Activated CD4-positive, alpha-beta T cell treated with anti-CD3 and anti-CD28 coated beads, Interleukin-2, amount 50 U/mL, for 48 hours (primary cell): ENCODE measurements at places on chromosomes 1 and 21.

DNA sequence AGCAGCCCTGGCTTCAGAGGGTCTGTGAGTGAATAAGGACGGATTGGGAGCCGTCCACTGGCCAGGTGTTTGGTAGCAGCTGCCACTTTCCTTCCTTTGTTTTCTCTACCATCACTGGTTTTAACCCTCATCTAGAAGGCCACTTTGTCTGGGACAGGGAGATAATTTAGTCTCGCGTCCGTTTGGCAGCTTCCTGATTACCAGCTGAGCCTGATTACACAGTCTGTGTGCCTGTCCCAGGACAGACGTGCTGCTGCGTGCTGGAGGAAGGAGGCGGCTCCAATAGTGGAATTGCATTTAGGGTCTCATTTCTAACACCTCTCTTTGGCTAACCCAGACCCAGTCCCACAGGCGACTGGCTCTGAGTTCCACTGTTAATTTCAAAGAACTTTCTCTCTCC lies 24.6 kb upstream of the CASQ2 start:
- no peak for DNase-seq

DNA sequence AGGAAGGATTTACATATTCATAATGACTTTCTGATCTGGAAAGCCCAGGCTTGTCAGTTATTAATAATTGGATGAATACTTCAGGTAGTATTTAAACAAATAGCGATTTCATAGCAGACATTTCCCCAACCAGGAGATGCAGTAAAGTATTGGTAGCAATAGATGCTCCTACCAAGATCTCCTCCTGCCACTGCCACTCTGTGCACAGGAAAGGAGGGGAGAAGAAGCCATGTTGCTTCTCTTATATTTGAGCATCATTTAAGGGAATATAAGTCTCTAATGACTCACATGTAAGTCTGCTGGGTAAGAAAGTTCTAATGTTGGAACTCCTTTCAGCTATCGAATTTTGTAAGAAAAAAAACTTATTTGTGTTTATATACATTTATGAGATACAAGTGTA lies 420 bp upstream of the IFI16 start:
- DNase-seq, result no peak

- no peak for DNase-seq
Measured at GRCh38 chr1:152501704-152502103, 8.9 kb upstream of the LCE5A start.

DNA sequence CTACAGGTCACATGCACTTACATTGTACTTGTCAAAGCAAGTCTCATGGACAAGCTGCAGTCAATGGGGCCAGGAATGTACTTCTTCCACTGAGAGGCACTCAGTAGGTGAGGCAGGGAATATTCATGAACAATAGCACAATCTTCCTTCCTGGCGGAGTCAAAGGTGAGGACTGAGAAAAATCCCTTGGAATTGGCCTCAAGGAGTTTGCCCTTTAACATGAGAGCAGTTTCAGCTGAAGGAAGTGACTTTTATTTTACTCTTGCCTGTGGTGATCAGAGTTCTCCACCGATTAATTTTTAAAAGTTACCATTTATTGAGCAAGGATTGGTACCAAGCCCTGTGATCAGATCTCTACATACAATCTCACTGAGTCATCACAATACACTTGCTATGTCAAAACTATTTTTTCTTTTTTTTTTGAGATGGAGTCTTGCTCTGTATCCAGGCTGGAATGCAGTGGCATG lies 11.2 kb upstream of the AK2 start:
- no peak for DNase-seq

DNA sequence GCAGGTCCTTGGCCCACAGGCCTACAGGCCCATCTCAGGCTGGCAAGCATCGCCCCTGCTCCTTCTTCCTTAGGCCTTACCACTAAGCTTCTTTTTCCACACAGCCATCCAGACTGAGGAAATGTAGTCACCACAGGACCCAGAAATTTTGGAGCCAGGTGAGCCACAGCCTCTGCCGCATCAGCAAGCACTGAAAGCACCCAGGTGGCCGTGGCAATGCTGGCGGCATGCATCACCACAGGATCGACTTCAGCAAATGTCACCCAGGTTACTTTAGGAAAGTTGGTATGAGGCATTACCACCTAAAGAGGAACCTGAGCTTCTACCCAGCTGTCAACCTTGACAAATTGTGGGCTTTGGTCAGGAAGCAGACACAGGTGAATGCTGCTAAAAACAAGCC lies 11.6 kb downstream of the PIGM start:
- no peak for DNase-seq

DNA sequence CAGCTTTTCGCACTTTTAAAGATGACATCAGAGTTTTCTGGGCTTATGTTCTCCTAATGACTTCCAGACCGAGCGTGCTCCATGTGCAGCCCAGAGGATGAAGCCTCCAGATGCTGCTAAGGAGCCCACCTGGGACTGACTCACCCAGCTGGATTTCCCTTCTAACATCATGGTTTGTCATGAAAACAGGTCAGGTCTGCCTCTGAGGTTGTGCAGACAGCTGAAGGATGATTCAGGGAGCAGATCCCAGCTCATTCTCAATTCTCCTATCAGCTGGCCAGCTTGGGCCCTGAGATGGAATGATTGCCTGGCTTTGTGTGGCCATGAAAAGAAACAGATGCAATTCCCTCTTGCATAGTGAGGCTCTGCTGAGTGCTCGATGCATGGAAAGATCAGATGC lies 123.9 kb upstream of the DUSP10 start:
- DNase-seq, result no peak

- DNase-seq, result no peak
Measured at GRCh38 chr1:161009602-161010211, 11.2 kb downstream of the F11R start.

GRCh38 chr1:116425987-116426386 lies 52.9 kb downstream of the ATP1A1 start:
- no peak for DNase-seq

DNA sequence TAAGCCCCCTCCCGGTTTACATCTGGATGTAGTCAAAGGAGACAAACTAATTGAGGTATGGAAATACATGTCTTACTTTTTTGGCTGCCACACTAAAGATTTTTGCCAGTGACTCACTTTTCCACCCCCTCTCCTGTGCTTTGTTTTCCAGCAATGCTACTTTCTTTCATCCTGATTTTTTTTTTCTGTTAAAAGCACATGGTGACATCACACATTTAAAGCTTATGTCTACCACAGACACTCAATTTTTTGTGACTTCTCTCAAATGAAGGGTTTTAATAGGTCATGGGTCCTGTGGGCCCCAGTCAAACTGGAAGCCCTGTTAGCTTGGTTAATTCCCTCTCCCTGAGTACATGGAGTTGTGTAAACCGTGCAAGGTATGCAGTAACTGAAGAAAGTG lies 2.2 kb downstream of the PPP1R8 start:
- no peak for DNase-seq

- DNase-seq, result no peak
Measured at GRCh38 chr1:14598498-14599182, at the start of gene KAZN. TSS of gene KAZN (plus strand) at chr1:14598685.

DNA sequence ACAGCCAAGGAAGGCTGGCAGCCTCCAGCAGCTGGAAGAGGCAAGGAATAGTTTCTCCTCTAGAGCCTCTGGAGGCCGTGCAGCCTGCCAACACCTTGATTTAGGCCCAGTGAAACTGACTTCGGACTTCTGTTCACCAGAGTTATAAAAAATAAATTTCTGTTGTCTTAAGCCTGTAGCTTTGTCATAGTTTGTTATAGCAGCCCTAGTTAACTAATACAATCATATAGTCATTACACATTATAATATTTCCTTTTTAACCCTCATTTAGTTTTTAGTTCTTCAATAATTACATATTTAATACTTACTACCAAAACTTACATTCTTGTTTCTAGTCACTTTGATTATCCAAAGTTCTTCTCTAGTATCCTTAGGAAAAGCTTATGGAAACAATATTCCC lies 20.3 kb downstream of the NOS1AP start:
- DNase-seq, result no peak

GRCh38 chr1:82268826-82269225 lies 468.1 kb downstream of the ADGRL2 start:
- DNase-seq, result no peak

DNA sequence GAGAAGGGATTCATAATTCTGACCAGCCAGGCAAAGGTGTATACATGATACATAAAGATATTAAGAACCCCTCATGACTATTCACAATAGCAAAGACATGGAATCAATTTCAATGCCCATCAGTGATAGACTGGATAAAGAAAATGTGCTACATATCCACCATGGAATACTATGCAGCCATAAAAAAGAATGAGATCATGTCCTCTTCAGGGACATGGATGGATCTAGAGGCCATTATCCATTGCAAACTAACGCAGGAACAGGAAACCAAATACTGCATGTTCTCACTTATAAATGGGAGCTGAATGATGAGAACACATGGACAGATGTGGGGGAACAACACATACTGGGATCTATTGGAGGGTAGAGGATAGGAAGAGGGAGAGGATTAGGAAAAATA lies 21.4 kb downstream of the CR1L start:
- DNase-seq, result no peak

DNA sequence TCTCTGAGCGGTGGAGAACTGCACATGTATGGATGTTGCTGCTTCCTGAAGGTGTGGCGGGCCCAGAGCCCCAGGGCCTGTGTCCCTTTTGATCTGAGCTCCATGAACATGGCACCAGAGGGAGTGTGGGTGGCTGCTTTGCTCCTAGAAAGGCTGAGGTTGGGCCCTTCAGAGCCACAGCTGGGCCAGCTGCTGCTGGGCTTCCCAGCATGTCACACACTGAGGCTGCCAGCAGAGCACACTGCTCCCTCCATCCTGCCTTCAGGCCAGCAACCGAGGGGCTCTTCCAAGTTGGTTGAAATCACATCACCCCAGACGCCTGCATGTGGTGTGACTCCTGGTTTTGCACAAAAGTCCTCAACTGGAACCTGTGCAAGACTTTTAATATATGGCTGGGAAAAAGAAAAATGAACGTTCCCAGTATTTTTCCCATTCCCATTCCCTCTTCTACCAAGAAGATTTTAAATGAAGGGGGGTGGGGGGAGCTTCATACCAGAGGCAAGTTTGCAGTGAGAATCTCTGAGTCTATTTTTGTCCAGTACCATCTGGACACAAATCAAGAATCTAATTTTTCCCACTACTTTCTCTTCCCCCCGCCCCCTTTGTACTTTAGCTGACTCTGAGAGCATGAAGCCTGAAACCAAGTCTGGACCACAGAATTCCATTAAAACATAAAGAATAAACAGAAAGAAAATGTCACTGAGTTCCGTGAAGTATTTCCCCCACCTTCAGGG lies 26.2 kb upstream of the NGF start:
- DNase-seq, result no peak

DNA sequence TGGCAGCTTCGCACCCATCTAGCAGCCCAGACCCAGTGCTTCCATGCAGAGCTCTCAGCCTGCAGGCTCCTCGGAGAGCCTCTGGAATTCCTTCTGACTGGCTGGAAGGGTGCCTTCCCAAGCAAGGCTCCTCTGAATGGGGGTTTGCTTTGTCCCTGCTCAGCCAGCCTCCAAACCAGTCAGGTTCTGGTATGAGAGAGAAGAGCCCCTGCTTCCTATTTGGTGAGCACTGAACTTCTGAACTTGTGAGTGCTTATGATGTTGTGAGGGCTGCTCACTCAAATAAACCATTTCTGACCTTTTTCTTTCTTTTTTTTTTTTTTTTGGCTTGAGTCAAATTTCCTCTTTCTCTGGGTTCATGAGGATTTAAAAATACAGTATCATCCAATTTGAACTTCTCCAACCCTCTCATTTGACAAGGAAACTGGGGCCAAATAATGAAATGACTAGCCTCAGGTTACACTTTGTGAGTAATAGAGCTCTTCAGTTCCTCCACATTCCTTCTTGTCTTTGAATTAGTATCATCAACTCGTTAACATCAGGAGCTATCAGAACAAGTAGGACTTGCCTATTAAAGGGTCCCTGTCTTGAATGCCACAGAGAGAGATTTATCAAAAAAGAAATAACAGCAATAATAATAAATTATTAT lies 39.6 kb downstream of the GFI1 start:
- DNase-seq, result no peak

DNA sequence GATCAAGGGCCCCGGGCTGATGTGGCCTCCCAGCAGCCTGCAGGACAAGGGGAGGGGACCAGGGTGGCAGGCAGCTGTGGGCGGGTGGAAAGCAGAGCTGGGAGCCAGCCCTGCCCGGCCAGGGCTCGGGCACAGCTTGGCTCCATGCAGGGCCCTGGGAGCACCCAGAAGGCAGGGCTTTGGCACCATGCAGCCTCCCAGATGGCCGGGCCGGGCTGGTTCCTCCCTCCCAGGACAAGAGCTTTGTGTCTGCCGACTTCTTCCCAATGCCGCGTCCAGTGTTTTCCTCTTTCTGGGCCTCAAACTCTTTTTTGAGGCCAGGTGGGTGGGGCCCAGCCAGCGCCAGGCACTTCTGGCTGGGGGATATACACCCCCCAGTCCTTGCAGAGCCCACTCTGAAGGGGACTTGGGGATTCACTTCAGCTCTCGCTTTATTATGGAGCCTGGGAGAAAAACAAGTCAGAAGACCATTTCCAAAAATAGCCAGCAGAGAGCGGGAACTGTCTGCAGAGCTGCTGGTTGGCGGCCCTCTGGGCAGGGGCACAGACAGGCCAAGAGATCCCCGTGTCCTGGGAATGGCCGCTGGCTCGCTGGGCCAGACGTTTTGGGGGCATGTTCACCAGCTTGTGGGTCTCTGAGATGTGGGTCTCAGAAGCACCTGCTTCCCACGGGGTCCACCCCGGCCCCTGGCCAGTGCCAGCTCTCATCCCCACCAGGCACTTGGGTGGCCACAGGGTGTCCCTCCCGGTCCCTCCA lies 103.8 kb upstream of the ARHGEF16 start:
- no peak for DNase-seq

DNA sequence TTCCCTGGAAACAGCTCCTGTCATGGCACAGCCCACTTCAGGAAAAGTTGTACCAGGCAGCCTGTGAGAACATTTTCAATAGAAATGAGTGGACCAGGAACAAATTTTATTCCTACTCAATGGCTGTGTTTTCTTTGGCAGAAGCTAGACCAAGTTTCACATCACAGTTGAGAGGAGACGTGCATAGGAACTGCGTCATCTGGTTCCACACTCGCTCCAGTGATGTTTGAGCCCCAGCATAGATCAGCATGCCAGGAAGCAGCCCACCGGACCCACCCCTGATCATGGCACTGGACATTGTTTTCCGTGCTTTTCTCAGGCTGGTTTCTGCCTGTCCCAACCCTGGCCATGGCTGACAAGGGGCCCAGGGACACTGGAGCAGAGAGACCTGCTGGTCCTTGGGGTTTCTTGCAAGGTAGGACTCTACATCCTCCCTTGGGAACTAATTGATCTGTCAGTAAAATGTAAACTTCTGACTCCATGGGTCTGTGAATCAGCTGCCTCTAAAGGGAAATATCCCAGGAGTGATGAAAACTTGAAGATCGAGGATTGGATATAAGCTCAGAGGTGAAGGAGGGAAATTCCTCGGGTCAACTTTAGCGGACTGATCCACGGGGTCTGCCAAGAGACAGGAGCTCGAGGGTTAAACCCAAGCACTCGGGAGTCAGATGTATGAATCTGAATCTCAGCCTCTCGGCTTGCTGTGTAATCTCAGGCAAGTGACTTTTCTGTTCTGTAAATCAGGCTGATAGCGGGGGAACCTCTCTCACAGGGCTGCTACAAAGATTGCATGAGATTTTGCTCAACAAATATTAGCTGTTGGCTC lies 35.7 kb downstream of the NEK2 start:
- DNase-seq, result no peak
